ENCODE measurements at places on chromosomes 6 and 20.

- no peak for DNase-seq
Measured at GRCh38 chr6:117795234-117795633, 111.8 kb upstream of the SLC35F1 start.

DNA sequence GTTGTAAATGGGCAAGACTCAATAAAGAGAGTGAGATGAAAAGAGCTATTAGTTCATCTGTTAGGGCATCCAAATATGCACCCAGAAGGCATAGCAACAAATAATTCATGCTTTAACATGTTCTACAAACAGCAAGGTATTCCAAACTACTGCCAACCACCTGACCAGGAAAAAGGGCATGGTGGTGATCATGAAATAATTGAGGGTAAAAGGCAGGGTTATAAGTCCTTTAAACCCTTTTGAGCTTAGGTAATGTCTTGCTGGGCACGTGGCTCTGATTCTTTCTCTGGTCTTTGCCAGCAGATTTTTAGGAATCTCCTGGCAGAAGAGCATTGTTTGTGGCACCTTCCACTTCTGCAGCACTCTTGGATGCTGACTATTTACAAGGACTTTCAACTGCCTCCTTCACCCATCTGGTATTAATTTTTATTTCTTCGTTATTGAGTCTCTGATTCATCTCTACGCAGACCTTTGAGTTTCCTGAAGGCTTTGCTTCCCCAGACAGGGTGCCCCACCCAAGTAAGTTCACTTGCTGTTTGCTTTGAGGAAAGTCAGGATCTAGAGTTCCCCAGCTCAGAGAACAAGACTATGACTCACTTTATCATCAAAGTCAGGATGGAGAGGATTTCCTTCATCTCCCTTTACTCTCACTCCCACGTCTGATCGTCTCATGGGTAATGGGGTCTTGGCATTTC lies 83.4 kb upstream of the NEDD9 start:
- DNase-seq = no peak

DNA sequence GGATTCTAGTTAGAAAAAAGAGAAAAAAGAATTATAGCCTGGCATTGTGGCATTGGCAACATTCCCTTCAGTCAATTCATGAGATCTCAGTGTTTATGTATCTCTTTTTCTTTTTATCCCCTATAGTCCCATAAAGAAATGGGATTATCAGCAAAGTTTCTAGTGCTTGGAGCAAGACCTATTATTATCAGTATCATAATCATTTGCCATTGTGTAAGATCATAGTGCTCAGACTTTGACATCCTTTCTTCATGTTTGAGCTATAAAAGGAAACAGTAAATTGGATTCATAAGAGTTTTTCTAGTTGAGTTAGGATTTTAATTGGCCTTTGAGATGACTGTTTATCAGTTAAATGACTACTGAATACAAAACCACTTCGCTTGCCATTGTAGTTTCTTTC lies 295.6 kb downstream of the GRIK2 start:
- DNase-seq = no peak

DNA sequence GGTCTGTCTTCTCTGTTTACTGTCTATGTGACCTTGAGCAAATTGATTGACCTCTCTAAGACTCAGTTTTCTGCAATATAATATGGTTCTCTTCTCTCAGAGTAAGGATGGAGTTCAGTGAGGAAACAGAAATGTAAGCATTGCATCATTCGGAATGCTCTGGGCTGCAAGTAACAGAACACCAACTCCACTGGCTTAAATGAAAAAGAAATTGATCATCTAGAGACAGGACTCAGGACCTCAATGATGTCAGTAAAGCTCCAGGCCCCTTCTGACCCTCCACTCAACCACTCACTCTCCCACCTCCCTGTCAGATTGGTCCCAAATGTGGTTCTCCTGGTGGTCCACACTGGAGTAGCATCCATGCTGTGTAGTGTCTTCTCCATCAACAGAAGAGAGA lies 31.9 kb downstream of the FAM110A start:
- DNase-seq = no peak

GRCh38 chr20:49690899-49691620 lies 22.6 kb downstream of the B4GALT5 start:
- DNase-seq = no peak

DNA sequence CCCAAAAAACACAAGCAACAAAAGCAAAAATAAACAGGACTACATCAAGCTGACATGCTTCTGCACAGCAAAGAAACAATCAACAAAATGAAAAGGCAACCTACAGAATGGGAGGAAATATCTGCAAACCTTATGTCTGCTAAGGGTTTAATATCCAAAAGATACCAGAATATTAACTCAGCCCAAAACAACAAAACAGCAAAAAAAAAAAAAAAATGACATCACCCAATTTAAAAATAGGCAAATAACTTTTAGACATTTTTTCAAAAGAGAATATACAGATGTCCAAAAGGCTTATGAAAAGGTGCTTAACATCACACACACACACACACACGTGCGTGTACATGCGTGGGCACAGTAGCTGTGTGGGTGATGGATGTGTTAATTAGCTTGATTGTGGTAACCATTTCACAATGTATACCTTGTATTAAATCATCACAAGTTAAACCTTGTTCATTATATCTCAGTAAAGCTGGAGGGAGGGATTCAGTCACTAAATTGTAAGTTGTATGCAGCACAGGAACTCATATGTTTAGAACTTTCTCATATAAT lies 52.4 kb downstream of the QKI start:
- DNase-seq = no peak

DNA sequence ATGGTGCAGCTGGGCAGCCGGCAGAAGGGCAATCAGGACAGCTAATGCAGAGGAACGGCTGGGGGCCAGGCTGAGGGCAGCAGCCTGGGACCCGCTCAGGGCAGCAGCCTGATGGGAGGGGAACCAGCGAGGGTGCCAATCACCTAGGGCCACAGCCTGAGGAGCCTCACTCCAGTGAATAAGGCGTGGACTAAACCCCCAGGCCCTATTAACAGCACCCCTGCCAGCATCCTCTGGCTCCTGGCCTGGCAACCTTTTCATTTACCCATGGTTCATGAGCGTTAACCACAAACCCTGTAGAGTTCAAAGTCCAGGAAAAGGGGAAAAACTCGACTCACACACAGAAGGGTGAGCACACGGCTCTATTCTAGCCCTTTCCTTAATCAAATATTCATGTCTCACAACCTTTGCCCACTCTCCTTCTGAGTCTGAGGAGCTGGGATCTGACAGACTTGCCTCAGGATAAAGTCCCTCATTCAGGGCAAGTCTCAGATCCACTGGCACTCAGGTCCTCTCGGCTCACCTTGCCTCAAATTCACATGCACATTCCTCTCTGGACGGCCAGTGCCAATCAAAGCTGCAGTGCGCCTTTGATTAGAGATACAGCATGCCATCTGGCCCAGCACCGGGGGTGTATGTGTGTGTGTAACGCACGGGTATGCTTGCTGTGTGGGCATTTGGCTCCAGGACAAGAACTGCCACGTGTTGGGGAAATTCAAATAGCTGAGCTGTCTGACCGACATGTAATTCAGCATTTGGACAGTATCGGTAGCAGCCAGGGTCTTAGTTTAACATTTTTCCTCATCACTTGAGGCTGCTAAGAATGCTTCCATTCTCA lies 86.9 kb upstream of the TRAF3IP2 start:
- no peak for DNase-seq

DNA sequence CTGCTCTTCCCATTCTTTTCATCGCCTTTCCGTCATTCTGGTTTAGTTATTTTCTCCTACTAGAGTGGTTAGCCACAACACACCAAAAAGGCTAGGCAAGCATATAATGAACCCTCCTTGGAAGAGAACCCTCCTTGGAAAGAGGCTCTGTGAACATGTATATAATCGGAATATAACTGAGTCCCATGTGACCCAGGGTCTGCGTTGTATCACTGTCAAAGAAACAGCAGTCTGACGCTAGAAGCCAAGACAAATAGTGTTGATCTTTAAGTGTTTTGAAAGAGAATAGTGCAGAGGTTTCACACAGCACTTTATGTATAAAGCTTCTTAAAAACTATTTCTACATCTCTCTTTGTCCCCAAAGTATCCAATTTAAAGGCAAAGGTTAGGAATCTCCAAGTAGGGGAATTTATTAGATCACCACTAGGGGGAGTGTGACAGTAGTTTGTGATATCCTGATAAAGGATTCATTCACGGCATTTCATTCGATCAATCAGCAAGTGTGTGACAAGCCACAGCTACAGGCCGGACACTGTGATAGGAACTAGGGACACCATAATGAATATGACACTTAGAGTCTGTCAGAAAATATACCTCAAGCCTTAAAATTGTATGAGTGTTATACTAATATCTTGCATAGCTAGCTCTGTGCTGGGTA lies 395.3 kb downstream of the CD109 start:
- no peak for DNase-seq

DNA sequence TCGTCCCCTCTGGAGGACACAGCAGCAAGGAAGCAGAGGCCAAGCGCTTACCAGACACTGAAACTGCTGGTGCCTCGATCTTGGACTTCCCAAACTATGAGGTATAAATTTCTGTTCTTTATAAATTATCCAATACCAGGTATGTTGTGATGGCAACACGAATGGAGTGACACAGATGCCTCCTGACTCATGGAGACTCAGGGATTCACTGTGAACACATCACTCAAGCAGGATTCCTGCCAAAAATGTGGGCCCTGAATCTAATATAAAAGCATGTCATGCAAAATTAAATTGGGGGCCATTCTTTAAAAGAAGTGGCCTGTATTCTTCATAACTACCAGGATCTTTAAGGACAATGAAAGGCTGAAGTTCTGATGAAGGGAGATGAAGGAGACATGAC lies 52.5 kb upstream of the SLC22A23 start:
- DNase-seq = no peak

DNA sequence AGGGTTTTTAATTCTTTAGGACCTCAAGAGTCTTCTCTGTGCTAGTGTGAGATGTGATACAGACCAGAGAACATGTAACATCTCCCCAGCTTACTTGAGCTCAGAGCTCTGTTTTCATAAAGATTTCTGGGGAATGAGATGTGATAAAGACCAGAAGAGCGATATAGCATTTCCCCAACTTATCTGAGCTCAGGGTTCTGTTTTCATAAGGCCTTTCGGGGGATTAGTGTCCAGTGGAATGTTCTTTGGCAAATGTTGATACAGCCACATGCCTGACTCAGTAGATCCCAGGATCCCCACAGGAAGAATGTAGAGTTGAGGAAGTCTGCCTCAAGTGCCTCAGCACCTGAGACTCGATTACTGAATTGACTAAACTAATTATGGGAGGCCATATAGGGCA lies 18.7 kb upstream of the TOP1 start:
- DNase-seq = no peak

DNA sequence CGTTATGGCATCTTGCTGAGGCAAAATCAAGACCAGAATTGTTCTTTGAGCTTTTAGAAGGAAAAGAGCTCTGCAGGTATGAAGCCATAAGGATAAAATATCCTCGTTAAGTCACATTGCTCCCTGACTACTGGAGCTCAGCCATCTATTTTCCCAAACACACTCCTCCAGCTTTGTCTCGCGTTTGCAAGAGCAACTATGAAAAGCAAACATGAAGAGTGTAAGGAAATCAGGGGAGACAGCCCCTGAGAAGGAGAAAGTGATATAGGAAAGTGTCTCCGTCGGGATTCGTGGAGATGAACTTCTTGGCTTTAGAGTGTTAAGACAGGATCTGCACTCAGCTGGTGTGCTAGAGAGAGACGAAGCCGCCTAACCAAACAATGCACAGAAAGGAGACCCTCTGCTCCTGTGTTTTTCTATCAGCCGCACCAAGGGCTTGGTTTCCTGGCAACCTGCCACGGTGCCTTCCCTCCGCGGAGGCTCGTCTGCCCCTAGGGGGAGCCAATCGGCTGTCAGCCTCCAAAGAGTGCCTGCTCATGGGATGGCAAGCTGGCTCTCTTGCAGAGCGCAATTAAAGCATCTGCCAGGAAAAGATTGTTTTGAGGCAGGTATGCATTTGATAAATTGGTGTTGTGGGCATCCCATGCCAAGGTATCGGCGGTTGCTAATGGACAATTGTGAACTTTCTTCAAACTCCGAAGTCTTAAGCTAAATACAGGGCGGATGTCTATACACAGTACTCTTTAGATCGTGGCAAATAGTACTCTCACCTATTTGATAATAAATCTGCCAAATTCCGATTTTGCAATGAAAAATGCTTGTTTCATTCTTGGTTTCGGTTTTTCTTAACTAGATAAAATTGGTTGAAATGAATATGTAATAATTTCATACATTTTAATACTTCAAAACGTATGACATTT lies 603.2 kb downstream of the RNF144B start:
- peak; percentile 8 for DNase-seq

- DNase-seq = no peak
Measured at GRCh38 chr6:22825210-22825609, 255.8 kb downstream of the HDGFL1 start.

DNA sequence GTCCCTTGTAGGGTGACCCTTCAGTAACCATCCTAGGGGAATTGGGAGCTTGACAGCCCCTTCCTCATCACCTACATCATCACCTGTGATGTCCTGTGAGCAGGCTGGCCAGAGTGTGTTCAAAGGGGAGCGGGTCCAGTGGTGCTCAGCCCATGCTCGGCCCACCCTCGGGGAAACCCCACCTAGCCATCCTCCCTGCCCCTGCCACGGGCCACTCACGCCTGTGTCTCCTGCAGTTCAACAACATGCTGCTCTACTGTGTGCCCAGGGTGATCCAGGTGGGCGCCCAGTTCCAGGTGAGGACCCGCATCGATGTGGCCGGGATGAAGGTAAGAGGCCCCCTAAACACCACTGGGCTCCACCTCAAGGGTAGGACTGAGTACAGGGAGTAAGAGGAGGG lies 10.1 kb downstream of the FGD2 start:
- no peak for DNase-seq

GRCh38 chr20:38877483-38877882 lies 48.7 kb upstream of the FAM83D start:
- no peak for DNase-seq

- DNase-seq = no peak
Measured at GRCh38 chr6:78917788-78918187, 50.4 kb downstream of the IRAK1BP1 start.

GRCh38 chr6:2857580-2858337 lies 16.1 kb upstream of the SERPINB1 start:
- peak; percentile 81 for DNase-seq

- no peak for DNase-seq
Measured at GRCh38 chr6:152478377-152479010, 158.7 kb downstream of the SYNE1 start.

DNA sequence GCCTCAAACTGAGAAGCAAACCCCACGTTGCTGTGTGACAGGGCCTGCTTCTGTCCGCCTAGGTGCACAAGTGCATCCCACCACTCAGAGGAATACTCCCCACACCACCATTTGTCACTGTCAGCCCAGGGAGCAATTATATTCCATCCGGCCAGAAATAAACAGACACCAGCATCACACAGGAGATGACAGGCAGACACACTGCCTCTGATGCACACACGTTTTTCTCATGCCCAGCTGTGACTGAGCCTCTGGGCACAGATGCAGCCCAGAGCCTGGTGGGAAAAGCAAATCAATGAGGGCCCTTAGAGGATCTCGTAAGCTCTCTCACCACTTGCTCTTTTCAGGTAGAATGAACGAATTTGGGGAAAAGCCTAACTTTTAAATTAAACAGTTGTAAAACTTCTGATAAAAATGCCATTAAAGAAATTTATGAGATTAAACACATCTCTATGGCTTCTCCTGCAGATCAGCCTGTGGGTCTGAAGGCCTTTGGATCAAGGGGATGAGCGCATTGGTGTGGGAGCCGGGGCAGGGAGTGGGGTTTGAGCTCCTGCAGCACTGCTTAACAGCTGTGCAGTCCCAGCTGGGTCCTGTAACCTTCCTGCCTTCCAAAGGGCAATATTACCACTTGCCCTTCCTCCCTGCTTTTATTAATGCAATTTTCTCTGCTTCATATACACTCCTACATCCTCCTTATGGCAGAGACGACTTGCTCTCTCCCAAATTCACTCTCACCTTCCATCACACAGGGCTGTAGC lies 624.3 kb downstream of the PTPRT start:
- DNase-seq = no peak

Data from stimulated activated CD8-positive, alpha-beta memory T cell treated with anti-CD3 and anti-CD28 coated beads, Interleukin-2, amount 100 ng/mL, for 48 hours (primary cell).